ENCODE measurements at places on chromosomes 7 and 10. TPM values are rescaled to one million over a fixed set of nuclear protein-coding genes. Genes with fewer than 3 reads are reported as not detected.

TDRD1 gene
- 4.0 TPM for total RNA-seq

GOLGA7B gene
- 0.08 TPM for total RNA-seq

TBXAS1 gene
- total RNA-seq = 6.0 TPM

DNAJC2 gene
- total RNA-seq = 12.9 TPM

PNLIPRP1 gene
- not detected for total RNA-seq

PRR15 gene
- 0.32 TPM for total RNA-seq

MSMB gene
- total RNA-seq = not detected

ADRB1 gene
- total RNA-seq = 63.1 TPM

EBF3 gene
- total RNA-seq = 7.9 TPM

SEMA3D gene
- total RNA-seq = 1.6 TPM

GIMAP5 gene
- total RNA-seq = 9.0 TPM

FAM237B gene
- not detected for total RNA-seq

LDB3 gene
- total RNA-seq = 1,478 TPM

CALML3 gene
- total RNA-seq = not detected

GSTO2 gene
- 0.70 TPM for total RNA-seq

Data from Right ventricle myocardium inferior (tissue), 1 donor.